Progenitor cell of endocrine pancreas (in vitro differentiated cells): ENCODE measurements at places on chromosomes 1 and 21.

DNA sequence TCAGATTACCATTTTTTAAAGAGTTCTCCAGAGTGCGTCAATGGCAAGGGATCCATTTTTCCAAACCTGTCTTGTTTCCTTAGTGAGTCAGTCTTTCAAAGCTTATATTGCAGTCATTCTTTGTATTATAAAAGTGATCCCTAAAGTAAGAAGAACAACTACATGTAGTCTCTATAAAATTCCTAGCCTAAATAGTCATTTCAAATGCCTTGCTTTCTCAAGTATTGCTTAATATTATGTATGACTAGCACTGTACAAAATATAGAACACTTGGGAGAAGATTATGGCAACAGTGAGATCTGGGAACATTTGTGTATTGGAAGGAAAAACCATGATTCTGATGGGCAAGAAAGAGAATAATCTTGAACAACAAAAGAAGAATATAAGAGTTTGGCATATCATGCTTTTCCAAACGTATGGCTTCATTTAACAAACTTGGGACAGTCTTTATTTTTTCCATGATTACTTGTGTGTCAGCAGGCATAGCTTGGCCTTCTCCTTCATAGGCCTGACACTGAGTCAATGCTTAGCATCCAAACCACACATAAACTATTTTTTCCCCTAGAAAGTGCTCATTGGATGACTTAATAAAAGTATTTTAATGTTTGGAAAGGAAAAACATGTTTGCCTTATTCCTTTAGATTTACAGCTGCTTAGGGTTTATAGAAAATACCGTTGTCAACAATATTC lies 547.4 kb downstream of the LTN1 start:
- DNase-seq = no peak
- no peak overlapping the region for H3K4me3 ChIP-seq
- H3K36me3 ChIP-seq = no peaks in the 10 kb centered on the region
- no peaks in the 10 kb centered on the region for H3K4me1 ChIP-seq
- no peaks in the 10 kb centered on the region for H3K27me3 ChIP-seq

- no peak for DNase-seq
- H3K4me1 ChIP-seq = peaks cover 11% of the 10 kb centered on the region
- no peaks in the 10 kb centered on the region for H3K36me3 ChIP-seq
- H3K27me3 ChIP-seq = peaks cover 7% of the 10 kb centered on the region
- H3K27ac ChIP-seq = no peak overlapping the region
Measured at GRCh38 chr1:209160230-209160629, 423.3 kb upstream of the CAMK1G start.

GRCh38 chr1:53047737-53048736 lies 14.0 kb upstream of the PODN start:
- H3K4me1 ChIP-seq = peaks cover 5% of the 10 kb centered on the region
- peaks cover 3% of the 10 kb centered on the region for H3K27me3 ChIP-seq
- no peak overlapping the region for H3K4me3 ChIP-seq
- peak overlapping the region; percentile 5 for H3K27ac ChIP-seq
- no peak for DNase-seq
- H3K36me3 ChIP-seq = peaks cover 11% of the 10 kb centered on the region

GRCh38 chr1:6472391-6472790 lies 6.4 kb upstream of the TNFRSF25 start:
- H3K27ac ChIP-seq = no peak overlapping the region
- DNase-seq = no peak
- H3K36me3 ChIP-seq = peaks cover 18% of the 10 kb centered on the region
- H3K27me3 ChIP-seq = no peaks in the 10 kb centered on the region
- no peak overlapping the region for H3K4me3 ChIP-seq

GRCh38 chr1:8578132-8578877 lies 239.1 kb downstream of the RERE start:
- H3K4me3 ChIP-seq = no peak overlapping the region
- H3K27me3 ChIP-seq = no peaks in the 10 kb centered on the region
- H3K27ac ChIP-seq = peak overlapping the region; percentile 71
- H3K4me1 ChIP-seq = peaks cover 44% of the 10 kb centered on the region
- DNase-seq = no peak
- peaks cover 15% of the 10 kb centered on the region for H3K36me3 ChIP-seq
